ENCODE measurements at places on chromosomes 6 and 20.

DNA sequence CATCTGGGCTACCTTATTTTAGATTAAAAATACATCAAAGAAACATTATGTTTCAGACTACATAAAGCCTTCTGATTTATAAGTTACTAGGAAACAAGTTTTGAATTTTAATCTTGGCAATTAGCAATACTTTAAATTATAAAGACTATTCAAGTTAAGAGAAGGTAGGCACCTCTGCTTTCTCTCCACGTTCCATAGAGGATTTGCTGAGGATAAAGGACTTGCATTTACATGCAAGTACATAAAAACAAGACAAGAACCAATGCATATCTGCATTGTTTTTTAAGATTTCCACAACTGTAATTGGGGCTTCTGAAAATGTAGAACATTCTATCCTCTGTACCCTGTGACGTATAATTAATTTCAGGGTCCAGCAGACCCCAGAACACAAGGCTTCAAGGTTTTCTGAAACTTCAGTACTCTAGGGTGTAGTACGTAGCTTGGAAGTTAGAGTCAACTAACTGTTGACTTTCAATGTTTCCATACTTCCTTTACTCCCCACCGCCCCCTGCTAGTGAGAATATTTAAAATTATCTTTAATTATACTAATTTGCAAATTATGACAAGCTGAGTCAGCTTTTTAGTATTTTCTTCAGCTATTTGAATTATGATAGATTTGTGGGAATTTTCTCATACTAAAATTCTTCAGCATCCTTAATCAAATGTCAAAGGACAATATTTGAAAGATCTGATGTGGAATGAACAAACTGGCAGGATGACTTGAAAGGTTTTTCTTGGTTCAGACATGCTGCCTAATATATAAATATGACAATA lies 82.8 kb downstream of the PKIB start:
- no peak for DNase-seq

DNA sequence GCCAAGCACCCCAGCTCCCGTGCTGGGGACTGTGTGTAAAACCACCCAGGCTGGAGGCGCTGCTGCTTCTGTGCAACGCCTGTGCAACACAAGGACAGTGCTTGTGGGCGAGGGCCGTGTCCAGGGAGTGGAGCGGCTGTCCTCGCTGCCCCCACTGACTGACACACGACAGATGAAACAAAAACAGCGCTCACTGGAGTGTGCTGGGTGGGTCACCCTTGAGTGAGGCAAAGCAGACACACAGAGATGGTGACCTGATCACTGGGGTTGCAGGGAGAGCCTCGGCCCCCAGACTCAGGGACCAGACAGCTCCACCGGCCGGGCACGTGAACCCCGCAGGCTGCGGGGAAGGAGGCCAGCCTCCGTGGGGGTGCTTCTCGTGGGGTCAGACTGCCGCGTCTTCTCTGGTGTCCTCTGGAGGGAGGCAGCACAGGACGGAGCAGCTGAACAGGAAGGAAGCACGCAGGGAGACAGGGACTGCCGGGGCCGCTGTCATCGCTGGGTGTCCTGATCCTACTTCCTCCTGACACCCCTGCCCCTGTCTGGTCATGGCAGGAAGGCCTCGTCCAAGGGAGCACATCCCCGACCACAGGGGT lies 75.9 kb upstream of the CST7 start:
- no peak for DNase-seq

GRCh38 chr6:51655517-51655916 lies 431.9 kb downstream of the PKHD1 start:
- DNase-seq, result no peak

- no peak for DNase-seq
These were observed 47.7 kb upstream of the ENPP5 start for GRCh38 chr6:46218457-46218856.

GRCh38 chr6:158763434-158764182 lies 55.6 kb downstream of the EZR start:
- no peak for DNase-seq

DNA sequence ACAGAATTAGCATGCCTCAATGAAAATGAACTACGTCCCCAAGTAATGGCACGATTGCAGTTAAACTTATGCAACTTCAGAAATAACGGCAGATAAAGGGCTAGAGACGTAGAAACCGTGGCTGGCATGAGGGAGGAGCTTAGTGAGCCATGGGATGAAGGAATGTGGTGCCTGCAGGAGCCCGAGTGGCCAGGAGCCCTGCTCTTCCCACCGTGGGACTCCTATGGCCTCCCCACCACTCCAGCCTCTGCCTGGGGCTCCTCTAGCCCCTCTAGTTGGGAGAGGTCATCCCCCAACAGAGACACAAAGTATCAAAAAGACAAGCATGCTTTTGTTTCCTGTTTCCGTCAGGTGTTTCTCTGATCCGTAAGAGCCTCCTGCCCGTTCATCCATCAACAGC lies 75.1 kb upstream of the BHLHE23 start:
- no peak for DNase-seq

GRCh38 chr6:259901-260508 lies 32.3 kb upstream of the DUSP22 start:
- DNase-seq, result no peak

DNA sequence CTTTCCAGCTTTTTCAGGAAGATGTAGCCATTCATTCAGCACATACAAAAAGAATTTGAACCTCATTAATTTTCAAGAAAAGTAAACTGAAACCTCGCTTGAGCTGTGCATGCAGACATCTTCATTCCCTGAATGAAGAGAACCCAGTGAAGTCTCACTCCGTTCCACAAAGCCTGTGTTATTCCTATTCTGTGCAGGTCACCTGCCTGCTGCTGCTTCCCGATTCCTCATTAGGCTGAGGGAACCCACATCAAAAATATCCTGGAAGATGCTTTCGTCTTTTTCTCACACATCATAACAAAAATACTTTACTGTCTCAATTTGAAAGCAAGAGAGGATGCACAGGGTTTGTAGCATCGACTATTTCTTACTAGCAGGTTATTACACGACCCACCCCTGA lies 40.1 kb downstream of the TRMT6 start:
- no peak for DNase-seq

GRCh38 chr6:11536795-11537194 lies 754 bp upstream of the TMEM170B start:
- DNase-seq, result no peak

GRCh38 chr20:56676679-56677078 lies 47.6 kb downstream of the TFAP2C start:
- no peak for DNase-seq

GRCh38 chr6:30840935-30841643 lies 43.2 kb upstream of the DDR1 start:
- DNase-seq, result no peak

DNA sequence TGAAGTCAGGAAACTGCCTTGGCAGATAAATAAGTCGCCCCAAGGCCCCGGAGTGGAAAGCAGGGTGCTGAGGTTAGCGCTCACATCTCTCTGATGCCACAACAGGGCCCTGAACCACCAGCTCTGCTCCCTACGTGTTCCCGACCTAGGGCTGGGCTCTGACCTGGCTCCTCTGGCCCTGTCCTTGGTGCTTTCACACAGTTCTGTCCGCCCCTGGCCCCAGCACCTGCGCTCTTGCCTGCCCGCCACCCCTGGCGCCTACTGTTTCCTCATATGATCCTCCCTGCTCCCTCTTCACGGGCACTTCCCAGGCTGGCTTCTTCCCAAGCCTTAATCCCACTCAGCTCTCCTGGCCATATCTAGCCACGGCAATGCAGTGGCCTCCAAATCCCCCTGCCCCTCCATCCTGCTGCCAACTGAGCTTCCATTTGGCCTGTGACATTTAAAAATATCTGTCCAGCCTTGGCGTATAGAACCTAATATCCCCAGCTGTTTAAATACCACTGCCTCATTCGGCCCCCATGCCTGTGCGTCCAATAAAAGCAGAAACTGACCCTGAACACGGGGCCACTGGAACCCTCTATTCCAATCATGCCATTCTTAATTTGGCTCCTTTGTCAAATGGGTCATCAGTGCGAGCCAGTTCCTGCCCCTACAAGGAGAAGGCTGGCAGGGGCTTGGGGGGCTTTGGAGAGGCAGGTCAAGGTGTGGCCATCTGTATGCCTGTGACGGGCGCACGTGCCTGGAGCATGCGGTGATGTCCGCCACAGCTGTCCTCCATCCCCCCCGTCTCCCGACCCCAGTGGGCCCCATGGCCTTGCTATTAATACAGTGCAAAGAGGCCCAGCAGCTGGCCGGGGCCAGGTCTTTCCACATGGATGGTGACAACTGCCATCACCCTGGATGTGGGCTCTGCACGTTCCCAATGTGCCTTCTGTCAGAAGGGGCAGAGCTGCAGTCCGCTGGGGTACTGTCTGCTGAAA lies 27.7 kb downstream of the GNAS-AS1 start:
- DNase-seq, result no peak

GRCh38 chr6:33313105-33313708 lies 671 bp downstream of the TAPBP start:
- no peak for DNase-seq

- no peak for DNase-seq
These were observed 64.2 kb upstream of the CCN6 start for GRCh38 chr6:111989743-111990142.

- no peak for DNase-seq
These were observed 12.9 kb downstream of the AKAP12 start for GRCh38 chr6:151252634-151253033.

- DNase-seq, result no peak
These were observed 176.6 kb downstream of the MRPL14 start for GRCh38 chr6:43950731-43951062.

GRCh38 chr20:10501402-10501801 lies 66.3 kb downstream of the SLX4IP start:
- DNase-seq, result no peak

- no peak for DNase-seq
These were observed 467.1 kb upstream of the HSF2 start for GRCh38 chr6:121932076-121932991.

Measured in D721Med (cell line).